ENCODE measurements at places on chromosomes 2 and 18.
A peak's percentile ranks its signal among the peaks of the same experiment; 100 is the strongest.

- DNase-seq = no peak
These were observed 20.4 kb upstream of the IMPA2 start for GRCh38 chr18:11960743-11961380.

- DNase-seq = no peak
These were observed 194.5 kb downstream of the UBE2E3 start for GRCh38 chr2:181174611-181175580.

DNA sequence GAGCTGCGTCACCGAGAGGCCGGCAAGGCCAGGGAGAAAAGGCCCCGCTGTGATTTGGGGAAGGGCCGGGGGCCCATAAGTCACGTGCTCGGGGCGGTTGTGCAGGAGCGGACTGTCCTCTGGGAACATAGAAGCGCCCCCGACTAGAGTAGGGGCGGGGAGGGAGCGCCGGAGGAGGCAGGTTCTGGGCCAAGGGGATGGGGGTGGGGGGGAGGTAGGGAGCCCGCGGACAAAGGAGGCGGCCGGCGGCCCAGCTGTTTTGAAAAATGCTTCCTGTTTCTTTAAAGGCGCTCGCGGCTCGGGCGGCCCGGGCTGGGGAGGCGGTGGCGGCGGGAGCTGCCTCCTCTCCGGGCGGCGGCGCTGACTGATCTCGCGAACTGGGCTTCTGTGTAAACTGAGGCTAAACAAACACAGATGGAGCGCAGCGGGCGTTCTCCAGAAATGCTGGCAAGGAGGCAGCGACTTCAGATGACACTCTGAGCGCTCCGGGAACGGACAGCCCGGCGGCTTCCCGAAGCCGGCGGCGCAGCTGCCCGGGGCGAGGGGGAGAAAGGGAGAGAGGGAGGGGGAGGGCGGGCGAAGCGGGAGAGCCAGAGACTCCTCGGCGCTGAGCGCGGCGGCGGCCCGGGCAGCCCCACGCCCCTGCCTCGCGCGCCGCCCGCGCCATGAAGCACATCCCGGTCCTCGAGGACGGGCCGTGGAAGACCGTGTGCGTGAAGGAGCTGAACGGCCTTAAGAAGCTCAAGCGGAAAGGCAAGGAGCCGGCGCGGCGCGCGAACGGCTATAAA lies at the start of gene ATOH8:
Gene ATOH8, plus strand, starts transcription at position 467 of the 788 bp plus-strand sequence. Its CDS starts 199 bp downstream, at position 666.
- peak; percentile 75 for DNase-seq

DNA sequence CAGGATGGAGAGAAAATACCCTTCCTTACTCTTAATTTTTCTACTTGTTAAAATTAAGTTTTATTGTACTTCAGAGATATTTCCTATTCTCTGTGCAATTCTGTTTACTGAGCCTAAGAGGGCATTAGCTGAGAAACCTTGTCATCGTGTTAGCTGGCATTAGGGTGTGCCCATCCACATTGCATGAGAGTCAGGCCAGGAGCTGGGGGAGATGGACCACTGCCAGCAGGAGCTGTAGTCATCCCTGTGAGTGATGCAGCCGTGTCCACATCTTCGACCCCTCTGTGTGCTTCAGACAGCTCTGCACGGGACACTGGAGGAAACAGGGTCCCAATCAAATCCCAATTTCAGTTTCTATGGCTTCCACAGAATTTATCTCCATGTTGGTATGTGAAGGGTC lies 34.2 kb downstream of the ABCA12 start:
- DNase-seq = no peak

DNA sequence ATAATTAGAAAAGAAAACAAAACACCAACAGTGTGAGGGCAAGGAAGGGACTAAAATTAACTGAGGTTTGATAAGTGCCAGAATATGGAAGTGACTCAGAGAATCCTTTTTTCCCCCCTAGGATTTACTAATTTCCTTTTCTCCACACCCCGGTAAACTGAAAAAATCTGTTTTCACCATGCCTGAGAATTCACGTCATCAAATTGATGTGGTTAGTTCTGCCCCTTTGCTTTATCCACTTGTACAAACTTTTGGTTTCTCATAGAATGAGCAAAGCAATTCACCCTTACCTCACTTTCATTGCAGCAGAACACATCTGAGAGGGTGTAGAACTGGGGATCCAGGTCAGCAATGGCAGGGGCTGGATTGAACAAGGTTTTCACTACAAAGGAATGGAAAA lies 57.8 kb downstream of the RBKS start:
- no peak for DNase-seq

- no peak for DNase-seq
These were observed 18.2 kb downstream of the SNORC start for GRCh38 chr2:232888099-232888836.

DNA sequence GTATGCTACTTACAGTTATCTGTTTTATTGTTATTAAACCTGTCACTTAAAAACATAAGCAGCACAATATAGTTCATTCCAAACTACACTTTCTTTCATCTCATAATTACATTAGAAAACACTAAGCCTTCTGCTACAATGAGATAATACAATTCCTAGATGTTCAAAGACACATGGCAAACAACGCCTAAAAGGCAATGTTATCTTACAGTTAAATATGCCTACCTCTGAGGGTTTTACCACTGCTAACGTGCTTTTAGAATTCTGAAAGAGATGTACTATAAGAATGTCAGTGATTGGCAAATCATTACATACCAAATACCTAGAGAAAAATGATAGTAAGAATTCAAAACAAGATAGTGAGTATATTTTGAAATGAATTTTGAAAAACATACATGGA lies 46.8 kb upstream of the SPOPL start:
- no peak for DNase-seq

DNA sequence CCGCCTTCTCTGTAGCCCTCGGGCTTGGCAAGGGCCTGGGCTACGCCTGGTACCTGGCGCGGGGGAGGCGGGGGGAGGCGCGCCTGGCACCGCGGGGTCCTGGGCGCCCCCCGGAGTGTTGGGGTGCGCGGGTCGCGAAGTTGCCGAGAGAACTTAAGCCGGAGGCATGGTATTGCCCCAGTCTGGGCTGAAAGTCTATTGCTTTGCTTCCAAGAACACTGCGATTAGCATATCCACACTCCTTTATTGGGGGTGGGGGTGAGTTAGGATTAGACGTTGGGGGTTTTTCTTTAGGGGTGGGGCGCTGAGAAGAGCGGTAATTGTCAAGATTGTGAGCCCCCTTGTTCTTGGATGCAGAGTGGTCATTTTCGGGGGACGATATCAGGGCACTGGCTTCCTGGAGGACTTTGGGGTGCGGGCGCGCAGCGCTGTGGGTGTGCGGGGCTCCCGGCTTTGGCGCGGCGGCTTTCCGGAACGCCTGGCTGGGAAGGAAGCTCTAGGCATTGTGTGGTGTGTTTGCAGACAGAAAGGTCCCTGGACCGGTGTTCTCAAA lies 798 bp downstream of the TANC1 start:
- DNase-seq = no peak

GRCh38 chr2:19022334-19022733 lies 336.1 kb downstream of the OSR1 start:
- no peak for DNase-seq

DNA sequence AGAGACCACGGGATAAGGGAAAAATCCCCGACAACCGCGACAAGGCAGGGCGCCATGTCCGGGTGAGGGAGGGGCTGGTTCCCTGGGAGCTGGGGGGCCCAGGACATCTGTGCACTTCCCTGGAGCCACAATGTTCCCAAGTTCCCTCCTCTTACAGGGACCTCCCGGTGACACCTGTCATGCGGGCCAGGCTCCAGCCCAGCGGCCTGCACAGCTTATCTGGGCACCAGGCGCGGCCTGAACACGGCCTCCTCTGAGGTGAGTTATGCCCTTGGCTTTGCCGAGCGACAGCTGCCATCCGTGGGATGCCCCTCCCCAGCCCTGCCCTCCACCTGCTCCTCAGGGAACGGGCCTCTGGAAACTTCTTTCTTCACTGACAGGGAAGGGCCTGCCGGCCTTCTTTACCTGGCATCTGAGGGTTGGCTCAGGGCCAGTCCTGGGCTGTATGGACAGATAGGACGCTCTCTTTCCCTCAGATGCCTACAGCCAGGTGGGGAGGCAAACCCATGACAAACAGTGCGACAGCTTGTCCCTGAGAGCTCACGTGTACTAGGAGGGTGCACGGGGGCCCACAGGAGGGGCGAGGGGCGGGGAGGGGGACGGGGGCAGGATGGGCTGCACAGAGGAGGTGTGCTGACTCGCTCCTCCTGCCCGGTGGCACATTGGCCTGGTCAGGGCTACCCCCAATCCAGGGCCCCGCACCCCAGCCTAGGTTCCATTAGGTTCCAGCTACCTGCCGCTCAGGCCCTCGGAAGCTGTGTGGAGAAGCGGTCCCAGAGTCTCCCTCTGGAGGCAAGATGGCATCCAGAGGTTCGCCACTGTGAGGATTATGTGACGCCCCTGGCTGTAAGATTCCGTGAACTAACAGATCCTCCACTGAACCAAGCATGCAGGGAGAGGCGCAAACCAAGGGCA lies 34.9 kb upstream of the HPCAL1 start:
- no peak for DNase-seq

DNA sequence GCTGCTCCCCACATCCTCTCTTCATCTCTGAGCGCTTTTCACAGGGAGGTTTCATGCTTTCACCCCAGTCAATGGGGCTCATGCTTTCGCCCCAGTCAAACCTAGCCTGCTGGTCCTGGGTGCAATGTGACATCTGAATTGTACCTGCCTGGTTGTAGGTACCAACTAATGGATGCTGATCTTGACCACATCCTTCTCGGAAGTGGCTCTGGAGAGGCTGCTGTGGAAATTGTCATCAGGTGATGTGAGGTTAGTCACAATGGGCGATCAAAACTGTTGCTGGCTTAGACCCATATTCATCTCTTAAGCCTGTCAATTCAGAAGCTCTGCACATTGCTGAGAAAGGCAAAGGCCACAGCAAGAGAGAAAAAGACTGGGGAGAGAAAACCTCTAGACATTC lies 32.7 kb upstream of the ALKAL2 start:
- no peak for DNase-seq

DNA sequence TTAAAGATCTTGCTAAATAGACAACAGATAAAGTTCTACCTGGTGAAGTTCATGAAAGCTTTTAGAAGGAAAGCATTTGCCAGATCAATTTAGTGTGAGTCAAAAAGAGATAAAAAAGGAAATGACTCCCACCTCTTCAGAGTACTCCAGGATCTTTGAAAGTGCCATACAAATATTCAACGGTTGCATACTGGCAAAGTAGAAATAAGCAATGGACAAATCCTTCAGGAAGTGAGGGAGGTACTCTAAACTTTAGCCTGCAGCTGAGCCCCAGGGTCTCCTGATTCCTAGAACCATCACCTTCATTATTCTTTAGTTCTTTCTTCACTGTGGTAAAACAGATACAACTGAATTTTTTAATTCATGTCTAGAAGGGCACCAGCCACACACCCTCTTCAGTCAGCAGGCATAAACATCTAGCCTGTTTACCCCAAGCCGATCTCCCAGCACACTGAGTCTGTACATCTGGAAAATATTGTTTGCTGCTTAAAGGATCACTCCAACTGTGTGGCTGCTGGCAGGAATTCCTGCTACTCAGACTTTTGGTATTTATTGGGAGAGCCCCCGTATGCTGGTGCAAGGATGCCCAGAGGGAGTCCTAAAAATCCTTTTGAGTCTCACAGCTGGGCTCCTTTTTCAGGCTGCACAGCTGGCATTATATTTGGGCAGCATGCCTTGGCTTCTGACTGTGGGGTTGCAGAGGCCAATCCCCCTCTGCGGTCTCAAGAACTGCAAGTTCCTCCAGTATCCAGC lies 72.3 kb upstream of the SESTD1 start:
- no peak for DNase-seq

- no peak for DNase-seq
These were observed 6.1 kb downstream of the ERFE start for GRCh38 chr2:238164906-238165287.

- DNase-seq = no peak
These were observed 21.1 kb downstream of the PCARE start for GRCh38 chr2:29053223-29053622.

DNA sequence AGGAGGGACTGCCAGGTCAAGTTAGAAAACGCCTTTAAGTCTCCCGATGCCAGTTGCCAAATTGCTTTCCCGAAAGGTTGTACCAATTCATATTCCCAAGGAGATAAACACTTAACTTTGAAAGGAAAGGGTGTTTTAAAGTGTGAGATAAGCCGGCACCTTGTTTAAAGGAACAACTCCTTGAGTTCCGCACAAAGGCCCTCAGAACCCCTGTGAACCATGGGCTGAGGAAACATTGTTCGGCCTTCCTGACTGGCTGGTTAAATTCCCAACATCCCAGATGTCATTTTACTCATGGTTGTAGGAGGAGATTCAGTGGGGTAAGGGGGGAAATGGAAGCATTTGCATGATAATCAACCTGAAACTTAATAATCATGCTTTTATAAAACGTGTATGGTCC lies 126.6 kb downstream of the BCL11A start:
- DNase-seq = no peak

- no peak for DNase-seq
These were observed 4.5 kb downstream of the SLC14A1 start for GRCh38 chr18:45728336-45729010.

DNA sequence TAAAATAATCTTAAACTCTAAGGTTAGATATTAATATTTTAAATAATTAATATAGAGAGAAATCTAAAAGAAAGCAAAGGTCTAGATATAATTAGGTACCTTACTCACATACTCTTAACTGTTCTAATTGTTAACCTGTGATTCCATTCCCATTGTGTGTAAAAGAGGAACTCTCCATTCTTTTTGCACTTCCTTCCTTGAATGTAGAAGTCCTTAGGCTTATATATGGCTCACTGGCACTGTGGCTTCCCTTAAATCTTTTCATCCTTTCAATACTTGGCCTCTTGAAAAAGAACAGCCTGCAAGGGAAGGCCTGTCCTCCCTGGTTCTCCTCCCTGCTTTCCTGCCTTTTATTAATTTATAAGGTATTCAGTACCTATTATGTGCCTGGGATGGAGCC lies 182.8 kb upstream of the FOSL2 start:
- no peak for DNase-seq

DNA sequence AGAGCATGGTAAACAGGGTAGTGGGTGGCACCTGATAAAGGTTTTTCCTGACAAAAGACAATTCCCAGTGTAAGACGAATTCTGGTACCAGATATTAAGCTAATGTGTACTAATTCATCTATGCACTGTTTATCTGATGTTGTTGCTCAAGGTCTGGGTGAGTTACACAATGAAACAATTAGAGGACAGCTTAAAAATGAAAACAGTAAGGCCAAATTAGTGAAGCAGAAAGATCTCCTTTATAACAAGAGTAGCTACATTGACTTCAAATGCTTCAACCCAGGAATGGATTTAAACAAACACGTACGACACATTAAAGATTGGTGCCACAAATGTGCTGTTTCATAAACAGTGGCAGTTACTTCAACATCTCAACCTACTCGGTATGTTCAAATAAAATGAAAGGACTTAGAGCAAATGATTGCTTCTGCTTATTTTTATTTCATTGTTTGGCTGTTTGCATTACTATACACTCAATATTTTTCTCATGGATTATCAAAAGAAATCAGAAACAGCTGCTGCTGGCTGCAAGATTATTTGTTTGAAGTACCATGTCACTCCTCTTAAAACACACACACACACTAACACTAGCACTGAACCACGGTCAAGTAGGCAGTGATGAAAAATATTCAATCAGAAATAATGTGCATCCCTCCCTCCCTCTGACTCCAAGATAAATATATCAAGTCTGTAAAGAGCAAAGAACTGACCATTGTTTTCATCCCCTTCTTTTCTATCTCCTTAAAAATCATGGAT lies 94.4 kb upstream of the RND3 start:
- no peak for DNase-seq

GRCh38 chr2:15700131-15700530 lies 108.5 kb downstream of the DDX1 start:
- DNase-seq = no peak

Data from 8988T (cell line).